ENCODE measurements at places on chromosomes 1 and 21.

DNA sequence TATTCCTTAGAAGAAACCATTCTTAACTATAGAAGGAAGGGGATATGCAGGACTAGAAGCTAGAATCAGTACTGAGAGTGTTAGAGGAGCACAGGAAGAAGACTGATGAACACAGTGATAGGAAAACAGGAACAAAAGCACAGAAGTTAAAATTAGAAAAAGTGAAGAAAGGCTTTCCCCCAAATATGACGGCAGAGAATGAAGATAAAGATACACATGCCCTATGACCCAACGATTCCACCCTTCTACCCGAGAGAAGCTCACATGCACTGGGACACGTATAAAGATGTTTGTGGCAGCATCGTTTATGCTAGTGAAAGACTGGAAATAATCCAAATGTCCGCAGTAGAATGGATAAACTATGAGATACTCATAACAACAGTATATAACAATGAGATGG is 74.2 kb downstream of the DTL start:
- no peak for DNase-seq

DNA sequence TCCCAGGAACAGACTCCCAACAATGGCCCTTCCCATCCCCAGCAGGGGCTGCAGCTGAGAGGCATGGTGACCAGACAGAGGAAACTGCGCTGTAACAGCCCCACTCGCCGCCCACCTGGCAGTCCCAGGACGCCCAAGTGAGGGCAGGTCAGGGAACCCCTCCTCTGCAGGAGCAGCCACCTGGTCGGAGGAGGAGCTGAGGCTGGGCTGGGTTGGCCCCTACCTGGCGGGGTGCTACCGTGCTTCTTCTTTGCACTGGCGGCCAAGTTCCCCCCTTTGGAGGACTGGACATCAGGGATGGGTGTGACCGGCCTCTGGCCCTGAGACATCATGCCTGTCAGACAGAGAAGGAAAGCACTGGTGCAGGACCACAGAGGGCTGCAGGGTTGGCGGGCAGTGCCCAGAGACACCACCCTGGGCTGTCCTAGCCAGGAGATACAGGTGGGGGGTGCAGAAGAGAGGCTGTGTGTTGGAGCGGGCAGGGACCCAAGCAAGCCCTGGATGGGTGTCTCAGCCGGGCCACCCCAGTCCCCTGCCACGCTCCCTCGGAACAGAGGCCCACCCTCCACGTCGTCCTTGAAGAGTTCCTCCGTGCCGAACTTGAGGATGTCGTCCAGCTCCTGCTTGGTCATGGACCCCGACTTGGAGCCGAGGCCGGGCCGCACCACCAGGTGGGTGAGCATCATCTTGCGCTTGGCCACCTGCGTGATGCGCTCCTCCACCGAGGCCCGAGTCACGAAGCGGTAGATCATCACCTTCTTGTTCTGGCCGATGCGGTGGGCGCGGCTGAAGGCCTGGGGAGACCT is 51.6 kb downstream of the CHD5 start:
- DNase-seq: no peak

GRCh38 chr1:73781251-73781650 is 416.7 kb downstream of the LRRIQ3 start:
- DNase-seq: no peak

DNA sequence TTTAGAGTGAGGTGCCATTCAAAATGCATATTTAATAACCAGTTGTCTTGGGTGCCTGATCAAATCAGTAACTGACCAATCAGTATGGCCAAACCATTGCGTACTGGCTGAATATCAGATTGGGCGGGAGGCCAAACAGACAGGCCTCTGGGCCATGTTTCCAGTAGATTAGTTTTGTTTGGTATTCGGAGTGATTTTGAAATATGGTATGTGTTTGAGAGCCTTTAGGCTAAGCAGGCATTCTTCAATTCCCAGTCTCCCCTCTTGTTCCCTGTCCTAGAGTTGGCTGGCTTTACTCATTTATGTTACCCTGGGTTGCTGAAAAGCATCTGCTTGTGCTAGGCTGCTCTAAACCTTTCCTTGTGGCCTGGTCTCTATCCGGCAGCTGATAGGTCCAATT is 80.1 kb downstream of the BACH1 start:
- DNase-seq: no peak

GRCh38 chr1:85936470-85936869 is 220.1 kb downstream of the COL24A1 start:
- DNase-seq: no peak

GRCh38 chr1:153542956-153543711 is 2.4 kb upstream of the S100A5 start:
- no peak for DNase-seq

- DNase-seq: no peak
Measured at GRCh38 chr1:239731082-239731748, 344.8 kb downstream of the CHRM3 start.

GRCh38 chr1:108678706-108679105 is 13.4 kb upstream of the PRPF38B start:
- DNase-seq: no peak

DNA sequence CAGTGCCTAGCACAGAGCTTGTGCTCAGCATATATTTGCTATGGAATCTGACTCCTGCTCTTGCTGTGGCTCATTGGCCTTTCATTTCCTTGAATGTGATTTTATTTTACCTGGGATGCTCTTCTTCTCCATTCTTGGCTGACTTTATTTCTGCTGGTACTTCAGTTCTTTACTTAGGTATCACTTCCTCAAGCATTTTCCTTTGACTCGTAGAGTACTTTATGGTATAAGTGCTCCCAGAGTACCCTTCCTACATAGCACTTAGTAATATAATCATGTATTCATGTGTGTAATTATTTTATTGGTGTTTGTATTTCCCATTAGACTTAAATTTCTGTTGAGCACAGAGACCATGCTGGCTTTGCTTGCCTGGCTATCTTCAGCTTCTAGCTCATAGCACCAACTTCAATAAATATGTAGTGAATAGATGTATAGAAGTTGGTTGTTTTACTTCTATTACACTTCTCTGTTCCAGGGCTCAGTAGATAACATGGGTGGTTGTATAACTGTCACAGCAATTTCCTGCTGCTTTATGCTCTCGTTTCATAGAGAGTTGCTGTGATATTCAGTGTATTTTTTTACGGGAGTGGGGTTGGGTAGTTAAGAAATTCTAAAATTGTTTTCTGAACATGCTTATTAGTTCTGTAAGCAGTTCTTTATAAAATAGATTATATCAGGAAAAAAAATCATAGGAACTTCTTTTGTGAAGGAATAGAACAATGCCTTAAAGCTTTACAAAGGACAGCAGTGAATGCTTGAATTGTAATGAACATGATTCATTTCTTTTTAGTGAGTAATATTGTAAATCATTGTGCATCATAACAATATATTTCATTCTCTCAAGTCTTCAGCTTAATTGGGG is 112.2 kb downstream of the NEK7 start:
- no peak for DNase-seq

DNA sequence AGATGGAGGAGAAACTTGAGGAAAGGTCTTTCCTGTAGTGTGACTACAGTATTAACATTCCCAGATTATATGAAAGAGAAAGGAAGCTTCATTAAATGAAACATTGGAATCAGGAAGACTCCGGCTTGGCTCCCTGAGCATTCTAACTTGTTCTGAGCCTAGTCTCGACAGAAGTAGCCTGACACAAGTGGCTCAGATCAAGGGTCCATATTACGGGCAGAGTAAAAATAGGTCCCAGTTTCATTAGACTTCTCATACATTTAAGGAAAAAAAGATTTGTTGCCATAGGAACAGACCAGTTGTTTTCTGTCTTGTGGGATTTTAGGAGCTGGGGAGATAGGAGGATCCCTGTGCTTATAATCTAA is 12.8 kb downstream of the SMAP2 start:
- DNase-seq: no peak

GRCh38 chr1:54574158-54574778 is 26.2 kb downstream of the ACOT11 start:
- DNase-seq: no peak

GRCh38 chr1:10726355-10726754 is 70.1 kb downstream of the CASZ1 start:
- no peak for DNase-seq

All from stimulated activated CD8-positive, alpha-beta memory T cell treated with anti-CD3 and anti-CD28 coated beads, Interleukin-15, amount 100 ng/mL, for 1 hour (primary cell).